ENCODE measurements at places on chromosomes 12 and 14.

- no peak for DNase-seq
These were observed 153.6 kb upstream of the ARID2 start for GRCh38 chr12:45575823-45576475.

DNA sequence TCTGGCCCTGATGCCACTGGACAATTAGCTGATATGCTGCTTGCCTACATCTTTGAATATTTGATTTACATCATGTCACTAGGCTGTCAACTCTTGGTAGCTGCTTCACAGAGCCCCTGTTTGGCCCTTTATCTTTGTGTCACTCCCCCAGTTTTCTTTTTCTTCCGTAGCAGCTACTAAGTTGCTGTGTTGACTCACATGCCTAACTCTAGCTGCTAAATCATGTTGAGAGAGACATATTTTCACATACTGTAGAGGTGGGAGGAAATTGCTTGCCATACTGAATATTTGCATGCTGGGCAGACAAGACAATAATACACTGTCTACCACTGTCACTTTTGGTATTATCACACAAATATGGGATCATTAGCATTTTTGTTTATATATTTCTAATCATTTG is 147.1 kb upstream of the NOVA1 start:
- DNase-seq: no peak

GRCh38 chr12:52024845-52025230 is 18.1 kb downstream of the TAMALIN start:
- DNase-seq: no peak

DNA sequence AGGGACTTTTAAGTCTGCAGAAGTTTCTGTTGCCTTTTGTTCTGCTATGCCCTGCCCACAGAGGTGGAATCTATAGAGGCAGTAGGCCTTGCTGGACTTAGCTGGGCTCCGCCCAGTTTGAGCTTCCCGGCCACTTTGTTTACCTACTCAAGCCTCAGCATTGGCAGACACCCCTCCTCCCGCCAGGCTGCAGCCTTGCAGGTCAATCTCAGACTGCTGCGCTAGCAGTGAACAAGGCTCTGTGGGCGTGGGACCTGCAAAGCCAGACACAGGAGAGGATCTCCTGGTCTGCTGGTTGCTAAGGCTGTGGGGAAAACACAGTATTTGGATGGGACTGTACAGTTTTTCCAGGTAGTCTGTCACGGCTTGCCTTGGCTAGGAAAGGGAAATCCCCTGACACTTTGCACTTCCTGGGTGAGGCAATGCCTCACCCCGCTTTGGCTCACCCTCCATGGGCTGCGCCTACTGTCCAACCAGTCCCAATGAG is 43.7 kb downstream of the CCDC59 start:
- no peak for DNase-seq

- DNase-seq: no peak
These were observed 216.2 kb downstream of the APAF1 start for GRCh38 chr12:98861251-98861650.

DNA sequence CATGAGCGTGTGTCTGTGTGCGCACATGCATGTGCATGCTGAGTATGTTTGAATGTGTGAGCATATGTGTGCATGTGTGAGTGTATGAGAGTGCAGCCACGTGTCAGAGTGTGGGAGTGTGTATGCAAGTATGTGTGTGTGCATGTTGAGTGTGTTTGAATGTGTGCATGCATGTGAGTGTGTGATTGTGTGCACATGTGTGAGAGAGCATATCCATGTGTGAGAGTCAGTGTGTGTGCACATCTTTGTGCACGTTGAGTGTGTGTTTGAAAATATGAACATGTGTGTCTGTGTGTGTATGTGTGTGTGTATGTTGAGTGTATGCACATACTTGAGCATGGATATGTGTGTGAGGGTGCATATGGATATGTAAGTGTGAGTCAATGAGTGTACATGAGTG is 730.8 kb downstream of the VRK1 start:
- no peak for DNase-seq

GRCh38 chr12:111409403-111409779 is 3.7 kb downstream of the SH2B3 start:
- DNase-seq: no peak

- no peak for DNase-seq
These were observed at the start of gene B4GALNT1 for GRCh38 chr12:57632958-57633840. B4GALNT1 (minus strand) TSS chr12:57633201; CDS start chr12:57632132, 1,069 bp downstream.

DNA sequence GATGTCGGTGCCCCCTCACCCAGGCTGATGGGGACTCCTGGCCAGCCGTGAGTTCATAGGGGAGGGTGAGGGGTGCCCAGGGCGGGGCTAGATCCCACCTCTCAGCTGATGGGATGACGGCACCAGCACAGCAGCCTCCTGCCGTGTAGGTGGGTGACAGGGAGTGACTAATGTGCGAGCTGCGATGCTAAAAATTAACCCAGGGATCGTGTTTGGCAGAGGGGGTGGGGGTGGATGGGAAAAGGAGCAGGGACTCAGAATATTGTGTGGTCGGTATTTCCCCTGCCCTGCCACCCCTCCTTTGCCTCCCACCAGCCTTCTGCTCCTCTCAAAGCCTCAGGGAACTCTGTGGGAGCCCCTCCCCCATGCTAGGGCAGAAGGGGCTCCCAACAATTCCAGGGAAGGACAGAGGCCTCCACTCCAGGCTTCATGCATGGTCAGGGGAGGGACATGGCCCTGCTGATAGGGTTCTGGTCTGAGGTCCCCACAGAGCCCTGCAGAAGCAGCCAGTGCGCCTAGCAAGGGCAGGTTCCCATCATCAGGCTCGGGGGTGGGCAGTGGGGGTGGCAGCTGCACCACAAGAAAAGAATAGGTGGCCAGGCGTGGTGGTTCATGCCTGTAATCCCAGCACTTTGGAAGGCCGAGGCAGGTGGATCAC is 12.5 kb downstream of the TAMALIN start:
- no peak for DNase-seq

GRCh38 chr12:79933532-79934264 is 1.2 kb downstream of the PPP1R12A start:
- DNase-seq: no peak

Measured in activated gamma-delta T cell treated with anti-CD3 and anti-CD28 coated beads, Interleukin-2, amount 50 U/mL, for 16 hours (primary cell).